Osteocyte (in vitro differentiated cells): ENCODE measurements at places on chromosomes 11 and 22. TPM values are rescaled to one million over a fixed set of nuclear protein-coding genes. Genes with fewer than 3 reads are reported as not detected.

Gene USH1C
- total RNA-seq: not detected in 2 replicates

Gene CCDC87
- 0.19 and 0.39 TPM in 2 replicates for total RNA-seq

Gene SLC22A25
- not detected in 2 replicates for total RNA-seq

Gene LRFN4
- 41.7 and 45.0 TPM in 2 replicates for total RNA-seq

Gene VSIG2
- 0.30 TPM in 1 of 2 replicates, not detected in the other for total RNA-seq

Gene KDELR3
- 39.3 and 49.3 TPM in 2 replicates for total RNA-seq

Gene PHOX2A
- total RNA-seq: not detected in 2 replicates

Gene TBC1D10A
- total RNA-seq: 12.6 and 14.1 TPM in 2 replicates

Gene MUC5AC
- not detected in 2 replicates for total RNA-seq

Gene UBQLN3
- total RNA-seq: not detected in 2 replicates

Gene EFEMP2
- 130 and 131 TPM in 2 replicates for total RNA-seq

Gene OR4C15
- total RNA-seq: not detected in 2 replicates

Gene OR52E5
- not detected in 2 replicates for total RNA-seq

- H3K4me3 ChIP-seq: no peak overlapping the region
- no peak for DNase-seq
- H3K27ac ChIP-seq: no peak overlapping the region
- no peaks in the 10 kb centered on the region for H3K36me3 ChIP-seq
- peaks cover 12% of the 10 kb centered on the region for H3K4me1 ChIP-seq
Measured at GRCh38 chr11:14371249-14371648, 12.3 kb upstream of the RRAS2 start.

DNA sequence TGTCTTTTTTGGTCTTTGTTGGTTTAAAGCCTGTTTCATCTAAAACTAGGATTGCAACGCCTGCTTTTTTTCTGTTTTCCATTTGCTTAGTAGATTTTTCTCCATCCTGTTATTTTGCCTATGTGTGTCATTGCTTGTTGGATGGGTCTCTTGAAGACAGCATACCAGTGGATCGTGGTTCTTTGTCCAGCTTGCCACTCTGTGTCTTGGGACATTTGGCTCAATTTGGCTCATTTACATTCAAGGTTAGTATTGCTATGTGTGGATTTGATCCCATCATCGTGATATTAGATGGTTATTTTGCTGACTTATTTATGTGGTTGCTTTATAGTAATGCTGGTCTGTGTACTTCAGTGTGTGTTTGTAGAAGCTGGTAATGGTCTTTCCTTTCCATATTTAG, 31.4 kb upstream of the ANKK1 start:
- peaks cover 64% of the 10 kb centered on the region for H3K36me3 ChIP-seq
- no peaks in the 10 kb centered on the region for H3K27me3 ChIP-seq
- H3K4me3 ChIP-seq: no peak overlapping the region
- no peak for DNase-seq
- no peak overlapping the region for H3K27ac ChIP-seq
- H3K4me1 ChIP-seq: no peaks in the 10 kb centered on the region

GRCh38 chr11:8973121-8973520, 8.9 kb upstream of the TMEM9B start:
- peaks cover 3% of the 10 kb centered on the region for H3K4me1 ChIP-seq
- DNase-seq: no peak
- H3K27ac ChIP-seq: no peak overlapping the region
- H3K4me3 ChIP-seq: no peak overlapping the region
- H3K36me3 ChIP-seq: no peaks in the 10 kb centered on the region

GRCh38 chr11:111305876-111306275, 7.5 kb downstream of the POU2AF3 start:
- no peaks in the 10 kb centered on the region for H3K36me3 ChIP-seq
- peaks cover 68% of the 10 kb centered on the region for H3K27me3 ChIP-seq
- no peaks in the 10 kb centered on the region for H3K4me1 ChIP-seq
- H3K4me3 ChIP-seq: no peak overlapping the region
- no peak for DNase-seq
- no peak overlapping the region for H3K27ac ChIP-seq

- peaks cover 53% of the 10 kb centered on the region for H3K4me1 ChIP-seq
- peak overlapping the region; percentile 89 for H3K27ac ChIP-seq
- H3K36me3 ChIP-seq: peaks cover 69% of the 10 kb centered on the region
- no peak overlapping the region for H3K4me3 ChIP-seq
- H3K27me3 ChIP-seq: no peaks in the 10 kb centered on the region
Measured at GRCh38 chr11:36409152-36409816, 100.8 kb downstream of the TRAF6 start.

GRCh38 chr11:45402049-45402630, 116.0 kb upstream of the SYT13 start:
- peaks cover 8% of the 10 kb centered on the region for H3K27me3 ChIP-seq
- peaks cover 14% of the 10 kb centered on the region for H3K4me1 ChIP-seq
- no peak overlapping the region for H3K27ac ChIP-seq
- DNase-seq: no peak
- no peaks in the 10 kb centered on the region for H3K36me3 ChIP-seq
- H3K4me3 ChIP-seq: no peak overlapping the region

- DNase-seq: no peak
- no peak overlapping the region for H3K27ac ChIP-seq
- peaks cover 4% of the 10 kb centered on the region for H3K4me1 ChIP-seq
Measured at GRCh38 chr11:74846770-74847169, 98.1 kb downstream of the RNF169 start.

GRCh38 chr22:45248832-45249561, 8.3 kb upstream of the KIAA0930 start:
- no peak overlapping the region for H3K4me3 ChIP-seq
- no peak for DNase-seq
- no peaks in the 10 kb centered on the region for H3K36me3 ChIP-seq
- H3K27ac ChIP-seq: no peak overlapping the region
- peaks cover 15% of the 10 kb centered on the region for H3K4me1 ChIP-seq

DNA sequence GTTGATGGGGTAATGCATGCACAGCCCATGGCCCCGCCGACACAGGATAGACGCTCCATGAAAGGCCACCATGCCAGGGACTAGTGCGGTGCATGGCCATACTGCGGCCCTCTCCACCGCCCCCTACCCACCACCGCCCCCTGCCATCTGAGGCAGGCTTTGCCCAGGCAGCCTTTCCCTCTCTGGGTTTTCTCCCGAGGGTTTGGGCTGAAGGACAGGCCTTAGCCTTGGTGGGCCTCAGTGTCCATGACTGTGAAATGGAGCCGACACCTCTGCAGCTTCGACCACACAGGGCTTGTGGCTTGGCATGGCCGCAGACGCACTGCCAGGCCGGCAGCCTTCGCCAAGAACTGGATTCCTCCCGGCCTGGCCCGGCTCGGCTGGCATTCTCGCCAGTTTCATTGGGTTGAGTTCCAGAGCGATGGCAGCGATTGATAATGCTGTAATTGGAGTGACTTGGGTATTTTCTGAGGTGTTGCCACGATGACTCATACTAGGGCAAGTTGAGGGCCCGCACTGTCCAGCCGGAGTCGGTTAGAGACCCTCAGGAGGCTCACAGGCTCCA, 111.3 kb downstream of the WNT7B start:
- H3K27ac ChIP-seq: no peak overlapping the region
- H3K4me3 ChIP-seq: no peak overlapping the region
- H3K36me3 ChIP-seq: peaks cover 8% of the 10 kb centered on the region

- no peak overlapping the region for H3K27ac ChIP-seq
- H3K36me3 ChIP-seq: no peaks in the 10 kb centered on the region
- H3K27me3 ChIP-seq: peaks cover under 1% of the 10 kb centered on the region
- no peak for DNase-seq
Measured at GRCh38 chr11:25794804-25795203, 537.1 kb upstream of the ANO3 start.

- peaks cover 6% of the 10 kb centered on the region for H3K27me3 ChIP-seq
- no peak for DNase-seq
- no peak overlapping the region for H3K4me3 ChIP-seq
- no peaks in the 10 kb centered on the region for H3K4me1 ChIP-seq
Measured at GRCh38 chr22:20186183-20186870, 35.5 kb upstream of the CCDC188 start.

DNA sequence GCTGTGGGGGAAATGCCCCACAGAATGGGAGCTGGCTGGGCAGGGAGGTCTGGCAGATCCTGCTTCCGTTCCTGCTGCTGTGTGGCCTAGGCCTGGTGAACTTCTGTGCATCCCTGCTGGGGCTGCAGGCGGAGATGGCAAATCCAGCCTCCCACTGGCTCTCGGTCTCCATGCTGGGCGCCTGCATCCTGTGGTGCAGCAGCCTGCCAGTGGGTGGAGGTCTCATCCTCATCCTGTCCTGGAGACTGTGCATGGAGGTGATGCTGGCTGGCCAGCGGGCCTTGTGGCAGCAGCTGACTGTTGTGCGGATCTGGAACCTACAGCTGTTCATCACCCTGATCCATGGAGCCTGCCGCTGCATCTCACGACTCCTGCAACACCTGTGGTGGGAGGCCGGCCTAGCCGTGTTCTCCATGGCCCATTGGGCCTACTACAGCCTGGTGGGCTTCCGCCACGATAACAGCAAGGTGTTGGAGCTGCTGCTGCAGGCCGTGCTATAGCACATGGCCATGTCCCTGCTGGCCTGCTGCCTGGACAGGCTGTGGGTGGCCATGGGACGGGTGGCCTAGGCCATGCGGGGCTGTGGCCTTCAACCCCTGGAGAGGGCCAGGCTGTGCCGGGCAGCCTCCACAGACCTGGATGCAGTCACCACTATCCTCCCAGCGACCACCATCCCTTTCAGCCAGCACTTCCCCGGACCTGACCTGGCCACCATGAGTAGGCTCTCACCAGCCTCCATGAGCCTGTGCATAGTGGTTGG, 8.8 kb upstream of the RPL3 start:
- DNase-seq: no peak
- peaks cover 7% of the 10 kb centered on the region for H3K4me1 ChIP-seq
- no peak overlapping the region for H3K4me3 ChIP-seq
- no peaks in the 10 kb centered on the region for H3K27me3 ChIP-seq

DNA sequence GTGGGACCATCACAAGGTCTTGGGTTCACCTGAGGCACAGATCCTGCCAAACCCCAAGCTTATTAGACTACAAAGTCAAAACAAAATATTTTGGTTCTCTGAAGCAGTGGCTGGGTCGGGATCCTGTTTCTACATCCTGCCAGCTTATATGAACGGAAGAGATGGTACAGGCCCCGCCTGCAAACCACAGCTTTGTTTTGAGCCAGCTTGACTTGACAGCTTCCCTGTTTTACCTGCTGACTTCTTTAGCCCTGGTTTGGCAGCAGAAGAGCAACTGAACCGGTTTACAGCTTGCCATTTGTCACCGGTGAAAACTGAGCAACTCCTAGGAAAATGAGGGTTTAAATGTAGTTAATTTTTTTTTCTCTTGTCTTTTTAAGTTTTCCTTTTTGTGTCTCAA, 11.4 kb downstream of the PACS1 start:
- peaks cover 60% of the 10 kb centered on the region for H3K4me1 ChIP-seq
- no peaks in the 10 kb centered on the region for H3K27me3 ChIP-seq
- H3K4me3 ChIP-seq: no peak overlapping the region
- H3K36me3 ChIP-seq: peaks cover 3% of the 10 kb centered on the region
- peak; percentile 51 for DNase-seq

- no peak overlapping the region for H3K4me3 ChIP-seq
- H3K36me3 ChIP-seq: peaks cover 2% of the 10 kb centered on the region
- H3K27me3 ChIP-seq: no peaks in the 10 kb centered on the region
- peaks cover 21% of the 10 kb centered on the region for H3K4me1 ChIP-seq
- no peak overlapping the region for H3K27ac ChIP-seq
- no peak for DNase-seq
Measured at GRCh38 chr22:27827604-27828587, 26.3 kb upstream of the MN1 start.

GRCh38 chr11:73907191-73907590, 30.4 kb downstream of the PAAF1 start:
- no peak overlapping the region for H3K4me3 ChIP-seq
- H3K27ac ChIP-seq: no peak overlapping the region
- H3K27me3 ChIP-seq: no peaks in the 10 kb centered on the region
- no peaks in the 10 kb centered on the region for H3K4me1 ChIP-seq
- no peak for DNase-seq

DNA sequence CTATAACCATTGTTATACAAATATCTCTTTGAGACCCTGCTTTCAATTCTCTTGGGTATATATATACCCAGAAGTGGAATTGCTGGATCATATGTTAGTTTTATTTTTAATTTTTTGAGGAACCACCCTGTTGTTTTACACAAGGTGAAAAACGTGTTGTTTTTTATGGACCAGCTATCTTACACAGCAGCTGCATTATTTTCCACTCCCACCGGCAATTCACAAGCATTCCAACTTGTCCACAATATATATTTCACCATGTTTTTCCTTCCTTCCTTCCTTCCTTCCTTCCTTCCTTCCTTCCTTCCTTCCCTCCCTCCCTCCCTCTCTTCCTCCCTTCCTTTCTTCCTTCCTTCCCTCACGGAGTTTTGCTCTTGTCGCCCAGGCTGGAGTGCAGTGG, 6.3 kb upstream of the APOL5 start:
- DNase-seq: no peak
- H3K27ac ChIP-seq: no peak overlapping the region
- H3K4me1 ChIP-seq: peaks cover 18% of the 10 kb centered on the region
- H3K27me3 ChIP-seq: peaks cover 5% of the 10 kb centered on the region
- no peak overlapping the region for H3K4me3 ChIP-seq

DNA sequence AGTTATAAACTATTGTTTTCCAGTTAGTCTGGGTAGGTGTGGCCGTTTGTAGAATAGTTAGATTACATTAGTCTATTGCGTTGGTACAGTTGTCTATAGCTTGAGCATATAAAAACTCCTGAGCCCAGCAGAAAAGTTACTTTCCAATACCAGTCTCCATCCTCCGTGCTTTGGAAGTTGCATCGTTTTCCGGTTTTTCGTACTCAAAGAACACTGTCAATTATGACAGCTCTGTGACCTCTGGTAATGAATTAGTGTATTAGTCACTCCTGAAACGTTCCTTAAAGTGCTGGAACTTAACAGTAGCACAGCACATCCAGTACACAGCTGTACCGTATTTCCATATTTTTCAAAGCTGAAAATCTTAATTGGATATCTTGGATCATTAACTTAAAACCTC, 808 bp upstream of the MSANTD2 start:
- peaks cover 27% of the 10 kb centered on the region for H3K4me1 ChIP-seq
- H3K27me3 ChIP-seq: no peaks in the 10 kb centered on the region
- H3K27ac ChIP-seq: peak overlapping the region; percentile 98
- peak overlapping the region; percentile 91 for H3K4me3 ChIP-seq
- no peaks in the 10 kb centered on the region for H3K36me3 ChIP-seq

DNA sequence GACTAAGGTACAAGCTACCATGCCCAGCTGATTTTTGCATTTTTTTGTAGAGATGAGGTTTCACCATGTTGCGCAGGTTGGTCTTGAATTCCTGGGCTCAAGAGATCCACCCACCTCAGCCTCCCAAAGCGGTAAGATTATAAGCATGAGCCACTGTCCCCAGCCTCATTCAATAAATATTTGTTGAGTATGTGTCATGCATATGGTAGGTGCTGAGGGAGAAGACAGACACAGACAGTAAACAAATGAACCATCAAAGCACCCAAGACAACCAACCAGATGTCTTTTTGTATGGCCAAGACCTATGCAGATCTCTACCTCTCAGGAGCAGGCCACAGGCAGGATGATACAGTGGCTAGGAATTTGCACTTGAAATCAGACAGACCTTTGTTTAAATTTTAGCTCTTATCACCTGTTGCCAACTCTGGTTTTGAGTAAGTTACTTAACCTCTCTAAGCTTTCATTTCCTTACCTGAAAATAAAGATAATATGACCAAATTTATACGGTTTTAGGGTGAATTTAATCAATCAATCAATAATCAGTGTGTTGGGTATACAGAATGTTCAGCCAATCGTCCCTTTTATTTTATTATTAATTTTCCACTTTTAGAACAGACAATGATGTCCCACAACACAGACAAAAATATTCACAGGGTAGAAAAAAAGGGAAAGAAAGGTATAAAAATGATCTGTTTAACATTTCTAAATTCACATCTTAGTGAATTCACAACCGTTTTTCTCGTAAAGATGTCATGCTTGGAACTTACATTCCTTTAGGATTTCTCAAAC, 128.2 kb downstream of the SGSM3 start:
- H3K27me3 ChIP-seq: no peaks in the 10 kb centered on the region
- peak overlapping the region; percentile 90 for H3K27ac ChIP-seq
- H3K36me3 ChIP-seq: peaks cover 7% of the 10 kb centered on the region
- peaks cover 40% of the 10 kb centered on the region for H3K4me1 ChIP-seq
